Caco-2 (cell line): ENCODE measurements at places on chromosomes 2 and 18.

GRCh38 chr2:58541511-58541910 is 300.4 kb upstream of the FANCL start:
- DNase-seq = no peak

DNA sequence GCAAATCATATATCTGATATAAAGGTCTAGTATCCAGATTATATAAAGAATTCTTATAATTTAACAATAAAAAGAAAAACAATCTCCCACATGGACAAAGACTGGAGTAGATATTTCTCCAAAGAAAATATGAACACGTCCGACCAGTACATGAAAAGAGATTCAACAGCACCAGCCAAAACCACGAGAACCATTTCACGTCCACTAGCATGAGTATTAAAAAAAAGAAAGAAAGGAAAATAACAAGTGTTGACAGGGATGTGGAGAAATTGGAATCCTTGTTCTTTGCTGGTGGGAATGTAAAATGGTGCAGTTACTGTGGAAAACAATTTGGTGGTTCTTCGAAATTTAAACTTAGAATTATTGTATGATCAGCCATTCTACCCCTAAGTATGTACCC is 432.7 kb upstream of the TRIB2 start:
- no peak for DNase-seq

DNA sequence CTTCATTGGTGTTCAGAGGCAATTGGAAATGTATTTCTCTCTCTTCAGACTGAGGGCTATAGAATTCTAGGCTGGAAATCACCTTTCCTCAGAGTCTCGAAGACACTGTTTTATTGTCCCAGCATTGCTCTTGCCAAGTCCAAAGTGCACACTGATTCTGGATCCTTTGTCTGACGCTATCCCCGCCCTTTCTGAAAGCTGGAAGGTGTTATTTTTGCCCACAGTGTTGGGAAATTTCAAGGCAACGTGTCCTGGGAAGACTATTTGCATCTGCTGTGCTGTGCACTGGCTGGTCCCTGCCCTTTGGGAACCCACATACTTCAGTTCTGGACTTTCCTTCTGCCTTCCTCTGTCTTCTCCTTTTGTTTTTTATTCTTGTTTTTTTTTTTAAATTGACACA is 190.8 kb downstream of the SH3BP4 start:
- DNase-seq = peak; percentile 58

DNA sequence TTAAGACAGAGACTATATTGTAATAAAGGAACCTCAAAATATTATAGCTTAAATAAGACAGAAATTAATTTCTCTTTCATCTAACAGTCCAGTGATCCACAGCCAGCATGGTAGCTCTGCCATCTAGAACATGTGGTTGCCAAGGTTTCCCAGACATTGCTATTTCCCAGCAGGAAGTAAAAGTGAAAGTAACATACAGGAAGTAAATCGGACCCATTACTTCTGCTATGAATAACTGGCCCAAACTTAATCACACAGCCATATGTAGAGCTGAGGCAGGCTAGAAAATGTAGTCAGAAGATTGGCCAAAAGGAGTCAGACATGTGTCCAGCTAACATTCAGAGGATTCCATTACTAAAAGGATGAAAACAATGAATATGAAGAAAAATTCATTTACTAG is 71.0 kb downstream of the NOL4 start:
- no peak for DNase-seq

DNA sequence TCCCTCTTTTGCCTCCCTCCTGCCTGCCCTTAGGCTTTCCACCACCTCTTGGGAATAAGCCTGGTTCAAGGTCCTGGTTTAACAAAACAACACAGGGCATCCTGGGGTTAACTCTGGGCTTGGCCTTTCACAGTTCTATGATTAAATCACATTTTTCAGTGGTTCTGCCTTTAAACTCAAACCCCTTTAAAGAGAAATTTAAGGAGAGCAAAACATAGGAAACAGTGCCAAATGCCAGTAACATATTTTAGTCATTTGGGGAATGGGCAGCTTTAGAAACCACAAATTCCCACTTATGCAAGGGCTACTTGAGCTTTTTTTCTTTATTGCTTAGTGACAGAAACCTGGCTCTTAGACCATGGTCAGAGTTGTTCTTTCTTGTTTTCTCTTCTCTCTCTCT is 112.2 kb upstream of the FZD5 start:
- no peak for DNase-seq

- no peak for DNase-seq
Observed at GRCh38 chr2:130376433-130377293, 20.8 kb downstream of the PTPN18 start.

DNA sequence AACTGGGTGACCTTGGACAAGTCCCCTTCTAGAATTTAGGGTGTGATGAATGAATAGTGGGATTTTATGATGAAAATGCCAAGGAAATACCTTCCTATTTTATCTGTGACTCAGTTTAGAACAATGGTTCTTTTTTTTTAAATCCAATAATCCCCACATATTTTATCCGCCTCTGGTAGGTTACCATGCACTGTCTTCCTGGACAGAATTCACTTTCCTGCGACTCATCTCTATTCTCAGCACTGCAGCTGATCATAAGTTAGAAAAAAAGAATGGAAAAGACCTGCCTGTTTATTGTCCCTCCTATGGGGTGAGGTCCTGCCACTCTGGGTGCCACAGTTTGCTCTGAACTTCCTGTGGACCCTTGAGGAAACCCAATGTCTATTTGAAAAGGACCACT is 73.1 kb downstream of the IRS1 start:
- no peak for DNase-seq

- DNase-seq = no peak
Observed at GRCh38 chr2:64853894-64854293, 135.3 kb upstream of the SLC1A4 start.

- no peak for DNase-seq
Observed at GRCh38 chr2:26704441-26704977, 12.0 kb downstream of the KCNK3 start.

GRCh38 chr2:43034921-43035320 is 191.5 kb downstream of the ZFP36L2 start:
- no peak for DNase-seq

GRCh38 chr2:85134896-85135659 is 1.9 kb downstream of the TCF7L1 start:
- no peak for DNase-seq
